Stimulated activated CD8-positive, alpha-beta memory T cell treated with anti-CD3 and anti-CD28 coated beads, Interleukin-7, amount 100 ng/mL, for 48 hours (primary cell): ENCODE measurements at places on chromosomes 4 and X.

DNA sequence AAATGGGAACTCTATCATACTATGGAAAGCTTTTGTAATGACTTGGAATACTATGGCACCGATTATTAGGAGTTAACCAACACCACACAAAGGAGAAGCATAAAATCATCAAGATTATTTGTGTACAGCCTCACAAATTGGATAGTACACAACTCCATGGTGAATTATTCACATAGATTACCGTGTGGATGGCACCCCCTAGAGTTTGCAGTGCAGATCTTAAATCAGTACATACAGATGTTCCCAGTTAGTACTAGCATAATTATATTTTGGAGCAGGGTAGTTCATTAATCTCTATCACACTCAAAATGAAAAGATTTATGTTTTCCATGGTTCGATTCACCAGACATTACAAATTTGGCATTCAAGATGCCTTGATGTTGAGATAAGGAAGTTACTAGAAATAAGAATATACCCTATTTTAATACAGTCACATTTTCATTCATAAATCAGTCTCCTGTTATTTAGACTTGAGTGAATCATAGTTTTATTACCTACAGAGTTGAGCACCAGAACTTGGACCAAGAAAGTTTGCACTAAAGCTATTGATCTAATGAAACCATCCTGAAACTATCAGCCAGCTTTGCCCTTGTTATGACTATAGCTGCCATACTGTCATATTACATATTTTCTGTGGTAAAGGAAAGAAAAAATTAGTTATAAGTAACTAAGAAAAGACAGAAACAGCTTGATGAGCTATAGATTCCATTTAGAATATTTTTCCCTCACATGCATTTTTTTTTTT, 531.8 kb downstream of the GLUD2 start:
- no peak for DNase-seq

DNA sequence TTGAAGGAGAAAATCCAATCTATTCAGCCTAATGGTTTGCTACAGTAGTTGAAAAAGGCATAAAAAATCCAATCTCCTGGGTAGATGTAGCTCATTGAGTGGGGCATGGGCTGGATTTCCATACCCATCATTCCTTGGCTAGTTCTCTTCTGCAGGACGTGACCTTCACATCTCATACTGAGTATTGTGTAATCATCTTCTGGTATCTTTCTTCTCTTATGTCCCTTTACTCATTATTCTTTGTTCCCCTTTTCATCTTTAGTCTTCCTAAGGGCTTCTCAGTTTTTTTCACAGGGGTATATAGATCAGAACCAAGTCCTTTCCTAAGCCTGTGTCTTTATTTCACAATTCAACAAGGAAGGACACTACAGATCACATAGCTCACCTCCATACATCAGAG, 727.6 kb upstream of the MAGEB2 start:
- no peak for DNase-seq

GRCh38 chr4:184850431-184851199, 24.8 kb upstream of the ACSL1 start:
- DNase-seq = no peak

GRCh38 chr4:158094413-158095134, 78.3 kb downstream of the GASK1B start:
- no peak for DNase-seq
